Activated T-helper 1 cell treated with anti-CD3 and anti-CD28 coated beads, Interleukin-2, amount 50 U/mL, for 16 hours (primary cell): ENCODE measurements at places on chromosomes 1 and 21.

DNA sequence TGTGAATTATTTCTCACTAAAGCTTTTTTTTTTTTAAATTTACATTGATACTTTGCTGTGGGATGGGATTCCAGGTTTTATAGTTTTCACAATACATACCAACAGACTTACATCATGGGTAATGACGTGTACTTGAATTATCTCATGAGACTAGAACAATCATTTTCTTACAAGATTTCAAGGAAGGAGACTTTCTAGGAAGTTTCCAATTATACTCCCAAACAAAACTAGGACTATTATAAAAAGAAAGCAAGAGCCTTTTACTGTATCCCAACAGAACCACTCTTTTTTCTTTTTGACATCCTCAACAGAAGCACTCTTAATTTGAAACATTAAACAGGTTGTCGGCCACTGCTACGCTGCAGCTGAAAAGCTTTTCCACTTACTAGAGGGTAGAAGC is 48.7 kb downstream of the TESK2 start:
- DNase-seq: no peak

DNA sequence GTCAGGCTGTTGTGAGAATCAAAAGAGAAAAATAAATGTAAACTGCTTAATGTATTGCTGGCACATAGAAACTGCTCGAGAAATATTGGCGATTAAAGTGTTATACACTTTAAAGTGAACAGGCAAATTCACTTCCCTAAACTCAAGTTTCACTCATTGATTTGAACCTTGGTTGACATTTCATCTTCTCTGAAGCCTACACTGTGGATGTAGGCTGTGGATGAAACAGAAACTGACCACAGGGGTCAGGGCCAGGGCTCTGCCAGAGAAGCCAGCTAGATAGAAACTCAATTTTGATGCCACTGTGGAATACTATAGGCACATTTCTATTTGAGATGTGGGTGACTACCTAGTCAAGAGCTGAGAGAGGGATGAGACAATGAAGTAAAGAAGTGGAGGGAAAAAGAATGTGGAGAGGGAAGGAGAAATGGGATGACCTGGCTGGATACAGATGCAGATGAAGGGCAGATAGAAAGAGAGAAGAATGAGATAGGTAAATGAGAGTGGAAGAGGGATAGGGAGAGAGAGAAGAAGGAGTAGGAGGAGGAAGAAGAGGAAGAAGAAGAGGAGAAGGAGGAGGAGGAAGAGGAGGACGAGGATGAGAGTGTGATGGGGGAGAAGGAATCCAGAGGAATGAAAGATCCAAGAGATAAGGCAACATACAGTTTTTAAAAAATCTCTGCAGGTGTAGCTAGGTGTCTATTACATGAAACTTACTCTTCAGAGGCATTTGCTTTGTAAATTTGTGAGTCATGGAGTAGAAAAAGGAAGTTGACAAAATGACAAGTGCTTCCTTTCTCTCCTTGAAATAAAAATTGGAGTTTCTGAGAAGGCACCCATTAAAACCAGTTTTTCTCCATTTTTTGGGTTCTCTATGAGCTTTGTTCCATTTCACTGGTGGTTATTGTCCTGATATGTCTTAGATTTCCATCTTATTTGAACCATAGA is 17.4 kb upstream of the CD1D start:
- no peak for DNase-seq

DNA sequence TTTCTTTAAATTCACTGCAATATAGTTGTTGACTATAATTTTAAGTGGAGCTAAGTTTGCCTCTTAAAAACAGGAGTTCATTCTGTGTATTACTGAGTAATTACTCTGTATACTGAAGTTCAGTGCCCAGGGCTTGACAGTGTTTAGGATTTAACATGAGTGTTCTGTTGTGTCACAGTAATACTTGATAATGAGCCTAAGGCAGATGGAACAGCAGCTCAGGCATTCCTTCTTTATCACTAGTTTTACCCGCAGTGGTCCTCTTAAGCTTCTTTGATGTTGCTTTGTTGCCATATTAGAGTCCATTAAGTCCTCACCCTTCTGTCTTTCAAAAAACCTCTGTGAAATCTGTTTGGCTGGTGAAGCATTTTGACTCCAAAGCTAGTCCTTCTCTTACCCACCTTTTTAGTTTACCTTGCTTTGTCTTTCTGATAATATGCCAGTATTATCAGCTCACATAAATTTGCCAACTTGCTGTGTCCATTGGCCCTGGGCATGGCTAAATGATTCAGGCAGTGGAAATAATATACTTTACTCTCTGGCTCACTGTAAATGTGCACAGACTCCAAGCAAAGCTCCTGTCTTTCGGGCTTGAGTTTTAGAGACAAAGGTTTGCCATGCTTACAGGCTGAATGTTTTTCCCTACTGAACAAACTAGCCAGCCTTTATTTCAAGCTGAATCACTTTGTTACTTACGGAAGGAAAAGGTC is 17.7 kb downstream of the HIPK1 start:
- DNase-seq: no peak

GRCh38 chr1:187001198-187001889 is 172.6 kb downstream of the PLA2G4A start:
- DNase-seq: no peak

GRCh38 chr1:206463137-206463536 is 7.1 kb upstream of the IKBKE start:
- no peak for DNase-seq
